ENCODE measurements at places on chromosomes 3 and 15.

DNA sequence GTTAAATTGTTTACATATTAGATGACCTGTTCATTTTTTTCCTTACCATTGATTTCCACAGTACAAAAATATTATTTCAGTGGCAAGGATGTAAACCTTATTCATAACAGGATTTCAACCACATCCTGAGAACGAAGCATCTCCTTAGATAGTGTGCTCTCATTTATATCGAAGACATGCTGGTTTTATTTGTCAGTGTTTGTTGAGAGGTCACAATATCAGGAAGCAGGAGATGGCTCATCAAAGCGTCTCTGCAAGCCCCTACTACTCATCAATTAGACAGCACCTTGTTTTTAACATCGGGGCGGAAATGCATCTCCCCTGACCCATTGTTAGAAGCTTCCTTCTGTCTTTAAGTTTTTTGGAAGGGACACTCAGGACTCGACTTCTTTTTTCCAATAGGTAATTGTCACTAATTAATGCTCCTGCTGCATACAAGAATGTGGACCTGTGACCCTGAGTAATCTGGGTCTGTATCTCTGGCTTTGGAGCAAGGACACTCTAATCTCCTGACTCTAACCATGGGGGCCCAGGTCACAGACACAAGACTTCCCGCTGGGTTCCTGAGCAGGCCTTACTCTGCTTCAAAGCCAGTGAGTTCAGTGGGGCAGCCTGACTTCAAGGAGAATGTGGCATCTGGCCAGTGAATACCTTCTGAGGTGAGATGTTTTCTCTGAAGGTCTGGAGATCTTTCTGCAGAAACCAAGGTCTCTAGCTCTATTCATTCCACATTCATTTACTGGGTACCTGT, 50.3 kb downstream of the MECOM start:
- no peak for DNase-seq

- peak; percentile 15 for DNase-seq
Measured at GRCh38 chr15:96122077-96123027, 208.1 kb upstream of the NR2F2 start.

DNA sequence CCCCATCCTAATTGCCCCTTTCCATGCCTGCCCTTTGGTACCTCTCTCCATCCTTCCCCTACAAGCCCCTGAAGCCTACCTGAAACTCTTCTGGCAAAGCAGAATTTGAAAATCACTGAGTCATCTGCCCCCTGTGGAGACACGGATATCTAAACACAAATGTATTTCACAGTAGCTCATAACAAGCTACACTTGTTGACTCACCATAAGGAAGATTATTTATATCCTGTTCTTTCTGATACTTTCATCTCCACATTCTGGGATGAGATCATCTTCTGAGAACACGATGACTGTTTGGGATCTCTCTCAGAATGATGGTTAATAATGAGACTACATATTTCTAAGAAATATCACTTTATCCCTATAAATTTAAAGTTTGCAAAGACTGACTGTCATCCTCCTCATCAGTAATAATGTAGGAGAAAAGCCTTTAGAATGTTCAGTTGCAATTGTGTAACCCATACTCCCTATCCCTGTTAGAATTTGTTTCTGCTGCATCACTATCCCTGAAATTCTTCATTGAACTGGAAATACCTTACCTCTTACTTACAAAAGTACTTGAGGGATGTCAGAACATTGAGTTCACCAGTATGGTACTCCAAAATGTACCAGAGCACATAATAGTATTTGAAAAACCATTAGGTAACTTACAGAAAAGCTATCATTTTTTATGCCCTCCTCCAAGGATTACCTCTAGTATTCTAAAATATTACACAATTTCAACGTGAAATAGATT, 116.1 kb upstream of the IL12A start:
- DNase-seq, result peak; percentile 58

DNA sequence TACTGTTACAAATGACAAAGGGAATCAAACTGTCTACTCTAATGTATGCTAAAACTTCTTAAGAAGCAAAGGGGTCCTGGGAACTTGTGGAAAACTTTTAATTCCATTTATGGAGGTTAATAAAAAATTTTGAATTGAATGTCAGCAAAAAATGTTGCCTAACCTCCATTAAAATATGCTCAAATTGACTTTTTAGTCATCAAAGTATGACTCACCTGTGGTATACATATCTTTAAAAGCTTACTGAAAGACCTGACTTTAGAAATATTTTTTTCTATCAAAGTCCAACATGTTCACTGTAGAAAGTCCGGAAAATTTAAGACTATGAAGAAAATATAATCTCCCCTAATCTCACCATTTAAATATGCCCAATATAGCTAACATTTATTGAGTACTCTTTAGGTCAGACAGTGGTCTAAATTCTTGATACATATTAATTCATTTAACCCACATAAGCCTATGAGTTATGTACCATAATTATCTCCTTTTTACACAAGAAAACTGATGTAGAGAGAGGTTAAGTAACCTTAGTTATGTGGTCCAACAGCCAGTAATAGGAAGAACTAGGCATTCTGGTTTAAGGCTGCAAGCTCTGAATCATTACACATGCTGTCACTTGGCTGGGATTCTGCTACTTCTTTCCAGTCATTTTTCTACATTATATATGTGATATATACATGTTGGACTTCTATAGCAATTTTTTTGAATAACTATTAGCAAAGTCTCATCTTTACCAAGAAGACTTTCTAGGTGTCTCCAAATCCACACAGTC, 83.6 kb downstream of the PDZRN3 start:
- DNase-seq, result no peak

GRCh38 chr3:178381971-178382448, 154.2 kb upstream of the KCNMB2 start:
- DNase-seq, result no peak

- DNase-seq, result peak; percentile 85
Measured at GRCh38 chr3:71504250-71505036, 79.1 kb downstream of the FOXP1 start.

- no peak for DNase-seq
Measured at GRCh38 chr3:188179006-188179966, 25.3 kb downstream of the LPP start.

- DNase-seq, result no peak
Measured at GRCh38 chr15:49323207-49323606, 99.8 kb upstream of the FGF7 start.

GRCh38 chr15:36334059-36334458, 245.4 kb upstream of the CDIN1 start:
- no peak for DNase-seq

GRCh38 chr15:77986891-77987764, 90.4 kb downstream of the TBC1D2B start:
- DNase-seq, result no peak

- no peak for DNase-seq
Measured at GRCh38 chr3:69442771-69443311, 57.0 kb upstream of the FRMD4B start.

GRCh38 chr3:69082805-69083204, 1.9 kb upstream of the ARL6IP5 start:
- peak; percentile 36 for DNase-seq

GRCh38 chr15:39788800-39789565, 6.3 kb upstream of the FSIP1 start:
- DNase-seq, result no peak

DNA sequence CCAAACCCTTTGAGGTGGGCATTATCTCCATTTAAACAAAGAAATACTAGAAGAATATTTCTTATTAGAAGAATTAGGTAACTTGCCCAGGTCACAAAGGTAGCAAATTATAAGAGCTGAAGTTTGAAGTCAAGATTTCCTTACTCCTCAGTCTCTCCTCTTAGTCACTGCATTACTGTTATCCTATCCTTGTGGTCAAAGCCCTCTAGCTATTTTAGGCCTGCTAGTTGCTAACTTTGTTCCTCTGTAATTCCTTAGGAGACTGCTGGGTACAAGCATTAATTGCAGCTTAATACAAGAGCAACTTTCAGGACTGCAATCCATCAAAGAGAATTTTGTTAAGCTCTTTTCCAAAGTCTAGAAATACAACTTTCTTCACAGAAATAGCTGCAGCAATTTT, 528.2 kb downstream of the ZIC1 start:
- DNase-seq, result no peak

GRCh38 chr3:45105855-45106671, 40.1 kb downstream of the CDCP1 start:
- DNase-seq, result peak; percentile 81

DNA sequence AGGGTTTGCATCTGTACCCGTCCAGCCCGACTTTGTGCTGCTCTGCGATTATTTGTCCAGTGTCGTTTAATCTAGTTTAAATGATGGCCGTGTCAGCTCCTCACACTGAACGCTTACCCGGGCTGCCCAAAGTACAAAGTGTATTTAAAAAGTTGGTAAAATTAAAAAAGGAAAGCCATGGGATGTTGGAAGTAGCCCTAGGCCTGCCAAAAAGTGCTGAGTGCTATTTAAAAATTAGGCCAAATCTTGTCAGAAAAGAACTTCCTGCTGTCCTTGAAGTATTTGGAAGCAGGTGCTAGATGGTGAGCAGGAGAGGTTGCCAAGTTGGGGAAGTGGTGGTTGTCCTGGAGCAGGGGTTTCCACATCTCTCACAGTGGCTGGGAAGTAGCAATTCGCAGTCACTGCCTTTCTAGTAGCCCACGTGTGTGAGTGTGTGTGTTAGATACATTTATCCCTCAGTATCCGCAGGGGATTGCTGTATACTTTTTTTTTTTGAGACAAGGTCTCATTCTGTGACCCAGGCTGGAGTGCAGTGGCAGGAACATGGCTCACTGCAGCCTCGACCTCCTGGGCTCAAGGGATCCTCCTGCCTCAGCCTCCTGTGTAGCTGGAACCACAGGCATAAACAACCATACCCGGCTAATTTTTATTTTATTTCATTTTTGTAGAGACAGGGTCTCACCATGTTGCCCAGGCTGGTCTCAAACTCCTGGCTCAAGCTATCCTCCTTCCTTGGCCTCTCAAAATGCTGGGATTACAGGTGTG, 664 bp downstream of the PPCDC start:
- peak; percentile 39 for DNase-seq

DNA sequence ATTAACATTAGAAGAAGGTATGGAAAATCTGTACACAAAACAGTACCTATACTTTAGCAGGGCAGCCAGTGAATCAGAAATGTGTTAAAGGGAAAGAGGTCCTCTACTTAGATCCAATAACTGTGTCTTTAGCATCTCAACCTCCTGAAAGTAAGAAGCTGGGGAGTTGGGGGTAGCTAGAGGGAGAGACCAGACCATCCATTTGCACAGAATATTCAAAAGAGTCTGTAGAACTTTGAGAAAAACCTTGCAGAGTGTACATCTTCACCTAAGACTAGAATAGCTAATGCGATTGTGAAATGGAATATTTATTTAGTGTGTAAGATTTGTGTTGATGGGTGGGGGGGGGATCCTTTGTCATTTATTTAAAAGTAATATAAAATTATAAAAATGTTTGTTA, 124.8 kb downstream of the RBPMS2 start:
- DNase-seq, result no peak

DNA sequence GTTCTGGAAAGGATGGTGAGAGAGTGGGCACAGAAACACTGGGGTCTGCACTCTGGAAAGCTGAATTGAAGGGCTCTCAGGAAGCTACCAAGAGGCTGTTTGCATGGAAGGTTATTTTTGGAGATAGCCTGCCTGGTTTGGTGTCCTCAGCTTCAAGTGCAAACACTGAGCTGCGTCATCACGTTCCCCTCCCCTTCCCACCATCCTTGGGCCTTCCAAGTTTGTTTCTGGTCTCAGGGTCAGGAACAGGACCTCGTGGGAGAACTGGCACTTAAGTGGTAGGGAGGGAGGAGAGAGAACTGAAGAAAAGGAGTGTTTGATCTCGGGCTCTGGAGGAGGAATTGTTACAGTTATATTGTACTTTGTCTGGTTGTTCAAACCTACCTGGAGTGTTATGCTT, 10.6 kb downstream of the ST6GAL1 start:
- DNase-seq, result no peak

- no peak for DNase-seq
Measured at GRCh38 chr15:75233504-75234190, 24.5 kb upstream of the GOLGA6C start.

- DNase-seq, result peak; percentile 48
Measured at GRCh38 chr3:182710557-182711157, 82.6 kb upstream of the ATP11B start.

GRCh38 chr3:184741798-184742675, 30.2 kb upstream of the MAGEF1 start:
- DNase-seq, result no peak

GRCh38 chr3:114380233-114380651, 86.4 kb downstream of the TIGIT start:
- DNase-seq, result peak; percentile 73

GRCh38 chr3:52527039-52527731, 6.5 kb downstream of the NT5DC2 start:
- no peak for DNase-seq

DNA sequence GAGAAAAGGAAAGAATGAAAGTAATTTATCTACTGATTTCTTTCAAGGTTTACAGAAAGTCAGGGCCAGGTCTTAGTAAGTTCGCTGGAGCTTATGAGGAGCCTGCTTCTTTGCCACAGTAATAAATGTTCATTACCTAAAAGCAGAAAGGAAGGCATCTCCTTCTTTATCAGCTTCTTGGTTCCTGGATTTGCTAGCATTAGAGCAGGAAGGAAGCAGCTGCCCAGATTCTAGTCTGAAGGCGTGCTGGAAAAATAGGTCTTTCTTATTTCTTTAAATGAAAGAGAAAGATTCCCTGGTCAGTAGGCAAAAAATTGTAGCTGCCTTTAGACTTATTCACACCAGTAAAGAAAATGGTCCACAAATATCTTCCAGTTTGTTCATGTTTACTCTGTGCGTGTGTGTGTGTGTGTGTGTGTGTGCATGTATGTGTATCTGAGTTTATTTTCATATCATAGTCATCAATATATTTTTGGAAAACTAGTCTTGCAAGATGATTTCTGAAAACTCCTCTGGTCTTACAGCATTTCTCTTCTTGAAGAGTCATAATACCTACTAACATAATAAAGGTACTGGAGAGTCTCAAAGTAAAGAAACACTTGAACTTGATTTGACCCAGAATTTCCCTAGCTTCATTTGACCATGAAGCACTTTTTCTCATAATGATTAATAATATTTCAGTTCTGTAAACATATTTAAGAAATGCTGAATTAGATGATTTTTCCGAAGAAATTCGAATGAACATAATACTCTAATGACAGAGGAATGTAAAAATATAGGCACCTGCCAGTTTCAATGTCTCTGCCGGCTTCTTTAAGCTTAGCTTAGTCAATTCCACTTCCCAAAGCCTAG, 255.3 kb upstream of the ZPLD1 start:
- DNase-seq, result no peak

- no peak for DNase-seq
Measured at GRCh38 chr3:71523628-71524027, 59.9 kb downstream of the FOXP1 start.

- DNase-seq, result no peak
Measured at GRCh38 chr3:52523386-52524257, 10.0 kb downstream of the NT5DC2 start.

- DNase-seq, result no peak
Measured at GRCh38 chr15:45550436-45550835, 27.9 kb upstream of the SLC30A4 start.

Data from urothelium cell line (cell line).